ENCODE measurements at places on chromosomes 2 and 18. TPM values are rescaled to one million over a fixed set of nuclear protein-coding genes. Genes with fewer than 3 reads are reported as not detected.

GRCh38 chr18:36652503-36652902, 176.3 kb downstream of the TPGS2 start:
- no peaks in the 10 kb centered on the region for H3K27me3 ChIP-seq
- no peaks in the 10 kb centered on the region for H3K36me3 ChIP-seq
- H3K4me1 ChIP-seq, result no peaks in the 10 kb centered on the region
- no peak for DNase-seq
- no peak overlapping the region for H3K27ac ChIP-seq
- no peak overlapping the region for H3K4me3 ChIP-seq

- no peaks in the 10 kb centered on the region for H3K4me1 ChIP-seq
- H3K27ac ChIP-seq, result no peak overlapping the region
- no peak for DNase-seq
- H3K36me3 ChIP-seq, result no peaks in the 10 kb centered on the region
Observed at GRCh38 chr2:18214936-18215335, 336.5 kb downstream of the KCNS3 start.

- no peak overlapping the region for H3K4me3 ChIP-seq
- H3K27ac ChIP-seq, result no peak overlapping the region
- H3K4me1 ChIP-seq, result no peaks in the 10 kb centered on the region
- no peaks in the 10 kb centered on the region for H3K27me3 ChIP-seq
- no peaks in the 10 kb centered on the region for H3K36me3 ChIP-seq
Observed at GRCh38 chr2:129302106-129302505, 677.4 kb upstream of the RAB6C start.

Gene SPATA3
- not detected for total RNA-seq

DNA sequence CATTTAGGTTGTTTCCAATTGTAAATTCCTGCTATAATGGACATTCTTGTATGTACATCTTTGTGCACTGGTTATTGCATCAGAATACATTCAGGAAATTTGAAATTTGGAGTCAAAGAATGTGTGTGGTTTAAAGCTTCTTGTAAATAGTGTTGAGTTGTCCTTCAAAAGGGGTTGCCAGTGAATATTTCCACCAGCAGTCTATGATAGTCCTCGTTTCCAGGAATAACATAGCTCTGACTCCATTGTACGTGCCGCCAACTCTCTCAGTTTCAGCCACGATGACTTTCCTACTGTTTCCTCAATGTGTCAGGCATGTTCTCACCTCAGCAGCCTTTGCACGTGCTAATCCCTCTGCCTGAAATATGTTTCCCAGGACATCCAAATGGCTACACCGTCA, 10.9 kb upstream of the HS6ST1 start:
- no peak overlapping the region for H3K4me3 ChIP-seq
- H3K36me3 ChIP-seq, result no peaks in the 10 kb centered on the region
- H3K27me3 ChIP-seq, result no peaks in the 10 kb centered on the region
- DNase-seq, result no peak
